Esophagus squamous epithelium (tissue), 5 donors: ENCODE measurements at places on chromosomes 5 and 9.

DNA sequence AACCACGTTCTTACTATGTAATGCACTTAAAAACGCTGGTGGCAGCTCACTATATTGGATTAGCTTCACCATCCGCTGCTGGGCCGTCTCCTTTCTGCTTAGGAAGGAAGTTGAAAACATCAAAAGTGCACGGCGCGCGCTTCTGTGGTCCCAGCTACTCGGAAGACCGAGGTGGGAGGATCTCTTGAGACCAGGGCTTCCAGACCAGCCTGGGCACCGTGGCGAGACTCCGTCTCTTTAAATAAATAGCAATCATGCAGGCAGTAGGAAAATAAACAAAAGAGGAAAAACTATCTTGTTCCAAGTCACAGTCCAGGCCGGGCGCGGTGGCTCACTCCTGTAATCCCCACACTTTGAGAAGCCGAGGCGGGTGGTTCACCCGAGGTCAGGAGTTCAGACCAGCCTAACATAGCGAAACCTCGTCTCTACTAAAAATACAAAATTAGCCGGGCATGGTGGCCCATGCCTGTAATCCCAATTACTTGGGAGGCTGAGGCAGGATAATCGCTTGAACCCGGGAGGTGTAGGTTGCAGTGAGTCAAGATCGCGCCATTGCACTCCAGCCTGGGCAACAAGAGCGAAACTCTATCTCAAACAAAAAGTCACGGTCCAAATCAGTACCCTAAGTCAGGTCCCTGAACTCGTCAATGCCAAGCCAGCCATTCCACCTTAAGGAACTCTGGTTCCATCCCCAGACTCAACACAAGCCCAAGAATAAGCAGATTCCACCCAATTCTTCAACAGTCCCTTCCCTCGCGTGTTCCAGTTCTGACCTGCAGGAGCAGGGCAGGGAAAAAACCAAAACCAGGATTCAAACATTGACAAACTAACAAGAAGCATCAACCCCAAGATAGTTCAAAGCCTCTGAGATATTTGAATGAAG is 1.0 kb upstream of the GOLGA1 start:
- DNase-seq = peak; percentile 26

- DNase-seq = no peak
Observed at GRCh38 chr5:111513131-111513520, 791 bp upstream of the STARD4 start.

GRCh38 chr5:79107020-79107796 is 4.4 kb upstream of the BHMT start:
- DNase-seq = no peak

GRCh38 chr5:38764937-38765391 is 80.8 kb upstream of the OSMR start:
- DNase-seq = no peak

DNA sequence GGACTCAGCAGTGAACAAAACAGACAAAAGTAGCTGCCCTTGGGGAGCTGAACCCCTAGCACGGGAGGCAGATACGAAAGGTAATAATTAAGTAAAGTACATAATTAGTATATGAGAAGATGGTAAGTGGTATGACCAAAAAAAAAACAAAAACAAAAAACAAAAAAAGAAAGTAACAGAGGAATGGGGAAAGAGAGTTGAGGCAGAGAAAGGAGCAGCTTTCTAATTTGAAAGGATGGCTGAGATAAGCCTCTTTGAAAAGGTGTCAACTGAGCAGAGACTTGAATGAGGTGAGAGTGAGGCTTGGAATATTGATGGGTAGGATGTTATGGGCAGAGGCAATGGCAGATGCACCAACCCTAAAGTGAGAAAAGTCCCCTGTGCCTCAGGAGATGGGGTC is 69.7 kb downstream of the CARTPT start:
- no peak for DNase-seq
